HT1080 (cell line): ENCODE measurements at places on chromosomes 5 and 9. TPM values are rescaled to one million over a fixed set of nuclear protein-coding genes. Genes with fewer than 3 reads are reported as not detected.

The GOLM1 gene
- total RNA-seq: 47.3 and 52.5 TPM in 2 replicates

DNA sequence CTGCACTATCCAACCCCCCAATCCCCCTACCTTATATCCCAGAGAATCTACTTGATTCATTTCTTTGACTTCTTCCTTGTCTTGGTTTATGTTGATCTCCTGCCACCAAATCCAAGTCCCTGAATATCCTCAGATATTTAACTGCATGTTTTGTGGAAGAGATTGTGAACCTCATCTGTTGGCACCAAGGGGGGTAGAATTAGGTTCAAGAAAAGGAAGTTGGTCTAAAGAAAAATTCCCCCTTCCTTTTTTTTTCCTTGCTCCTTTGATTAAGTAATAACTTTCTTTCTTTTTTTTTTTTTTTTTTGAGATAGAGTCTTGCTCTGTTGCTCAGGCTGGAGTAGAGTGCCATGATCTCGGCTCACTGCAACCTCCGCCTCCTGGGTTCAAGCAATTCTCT, 526 bp upstream of the CD14 start:
- no peak for DNase-seq

GRCh38 chr5:83090169-83090568, 12.8 kb downstream of the XRCC4 start:
- no peak for DNase-seq

- peak; percentile 49 for DNase-seq
Observed at GRCh38 chr9:22790329-22790728, 343.7 kb downstream of the DMRTA1 start.

DNA sequence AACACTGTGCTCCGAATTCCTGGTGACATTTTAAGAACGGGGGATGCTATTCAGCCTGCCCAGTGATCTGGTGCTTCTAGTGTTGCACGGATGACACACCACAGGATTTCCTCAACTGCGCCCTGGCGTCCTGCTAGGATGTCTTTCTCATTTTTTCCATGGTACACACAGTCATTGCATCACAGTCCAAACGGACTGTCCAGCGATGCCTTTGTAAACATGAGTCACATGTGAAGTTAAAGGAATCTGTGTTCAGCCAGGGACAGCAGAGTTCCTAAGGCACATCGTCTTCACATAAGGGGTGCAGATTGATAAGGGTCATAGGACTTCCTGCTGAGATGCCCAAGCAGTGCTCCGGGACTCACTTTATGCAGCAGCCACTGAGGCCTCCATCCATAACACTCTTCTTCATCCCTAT, 9.3 kb upstream of the PTPN3 start:
- peak; percentile 88 for DNase-seq

GRCh38 chr9:131253891-131254491, 22.3 kb downstream of the FAM78A start:
- DNase-seq: no peak

The FOXI1 gene
- not detected in 2 replicates for total RNA-seq

DNA sequence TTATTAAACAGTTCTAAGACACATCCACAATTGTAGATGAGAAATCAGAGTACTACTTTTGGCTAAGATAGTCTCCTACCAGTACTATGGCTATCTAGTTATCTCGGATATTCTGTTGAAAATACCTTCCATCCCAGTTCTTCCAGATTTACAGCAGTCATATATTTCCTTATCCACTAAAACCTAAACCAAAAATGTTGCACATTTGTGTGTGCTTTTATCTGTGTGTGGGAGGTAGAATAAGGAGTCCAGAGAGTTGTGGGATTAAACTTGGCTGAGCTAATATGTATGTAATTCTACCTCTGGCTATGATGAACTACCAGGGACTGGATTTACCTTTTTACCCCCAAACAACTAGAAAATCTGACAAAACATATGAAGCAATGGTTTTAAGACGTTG, 17.5 kb upstream of the NDUFB6 start:
- DNase-seq: no peak

GRCh38 chr5:67003685-67003934, 193.0 kb downstream of the CD180 start:
- no peak for DNase-seq

The STKLD1 gene
- not detected in 2 replicates for total RNA-seq

The NME5 gene
- not detected in 2 replicates for total RNA-seq

The FAT2 gene
- total RNA-seq: 0.06 and 0.07 TPM in 2 replicates

DNA sequence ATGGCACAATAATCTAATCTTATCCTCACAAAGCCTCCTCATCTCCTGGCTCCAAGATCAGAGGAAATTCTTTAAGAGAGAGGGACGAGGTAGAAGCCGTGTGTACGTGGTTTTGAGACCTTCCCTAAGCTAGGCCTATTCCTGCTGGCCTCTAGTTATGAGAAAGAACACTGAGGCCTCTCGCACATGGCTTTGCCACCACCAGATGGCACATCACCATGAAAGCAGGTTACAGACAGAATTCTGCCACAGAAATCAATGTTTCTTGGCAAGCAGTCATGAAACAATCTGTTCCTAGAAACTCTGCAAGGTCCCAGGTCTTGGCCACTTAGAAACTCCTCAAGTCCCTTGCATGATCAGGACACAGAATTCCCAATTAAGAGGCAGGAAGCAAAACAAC, 268.2 kb upstream of the TAS2R1 start:
- peak; percentile 44 for DNase-seq

DNA sequence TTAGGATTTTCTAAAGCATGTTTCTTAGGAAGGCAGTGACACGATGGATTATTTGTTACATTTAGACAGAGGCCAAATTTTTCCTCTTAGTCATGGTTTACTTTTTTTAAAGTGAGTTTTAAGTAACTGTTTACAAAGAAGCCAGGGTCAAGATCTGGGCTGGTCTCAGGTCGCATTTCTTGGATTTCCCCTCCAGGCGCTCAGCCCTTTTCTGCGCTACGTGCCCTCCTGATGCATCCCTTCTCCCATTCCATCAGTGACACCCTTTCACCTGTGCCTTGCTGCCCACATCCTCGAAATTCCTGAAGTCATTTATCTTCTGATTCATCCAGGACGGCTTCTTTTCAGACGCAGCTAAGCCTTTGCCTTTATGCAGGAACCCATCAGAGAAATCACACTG, 330.3 kb downstream of the IRX1 start:
- no peak for DNase-seq

- DNase-seq: no peak
Observed at GRCh38 chr5:140222416-140222815, 47.4 kb downstream of the CYSTM1 start.

DNA sequence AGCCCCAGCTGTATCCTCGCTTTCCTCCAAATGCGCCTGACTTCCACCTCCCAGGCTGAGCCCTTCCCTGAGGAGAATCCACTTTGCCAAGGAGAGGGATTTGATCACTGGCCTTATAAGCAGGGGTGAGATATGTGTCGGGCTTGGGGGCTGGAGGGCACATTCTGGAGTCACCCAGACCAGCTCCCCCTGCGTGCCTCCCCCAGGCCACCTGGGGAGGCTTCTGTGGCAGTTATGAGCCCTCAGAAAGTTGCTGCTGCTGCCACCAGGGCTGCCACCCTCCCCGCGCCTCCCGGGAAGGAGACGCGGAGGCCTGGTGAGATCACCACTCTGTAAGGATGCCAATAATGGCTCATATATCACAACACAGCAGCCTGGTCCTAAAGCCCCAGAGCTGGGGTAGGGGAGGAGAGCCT, 211.5 kb downstream of the PAPPA start:
- DNase-seq: peak; percentile 71

- no peak for DNase-seq
Observed at GRCh38 chr5:94217216-94217615, 401.2 kb downstream of the KIAA0825 start.

The MYOT gene
- total RNA-seq: not detected in 2 replicates

GRCh38 chr9:91162311-91162710, 199.4 kb downstream of the AUH start:
- DNase-seq: peak; percentile 88

The SMIM33 gene
- total RNA-seq: not detected in 2 replicates

- peak; percentile 55 for DNase-seq
Observed at GRCh38 chr5:84382363-84383295, 2.1 kb downstream of the EDIL3 start.

The ZNF462 gene
- 11.6 and 11.9 TPM in 2 replicates for total RNA-seq

The GDA gene
- not detected in 2 replicates for total RNA-seq

DNA sequence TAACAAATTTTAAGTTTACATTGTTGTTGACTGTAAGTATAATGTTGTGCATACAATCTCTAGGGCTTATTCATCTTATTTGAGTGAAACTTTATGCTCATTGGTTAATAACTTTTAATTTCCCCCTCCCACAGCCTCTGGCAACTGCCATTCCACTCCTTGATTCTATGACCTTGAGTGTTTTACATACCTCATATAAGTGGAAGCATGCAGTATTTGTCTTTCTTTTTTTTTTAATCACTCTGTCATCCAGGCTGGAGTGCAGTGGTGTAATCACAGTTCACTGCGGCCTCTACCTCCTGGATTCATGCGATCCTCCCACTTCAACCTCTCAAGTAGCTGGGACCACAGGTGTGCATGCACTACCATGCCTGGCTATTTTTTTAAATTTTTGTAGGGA, 83.9 kb downstream of the KCTD16 start:
- no peak for DNase-seq

The KDM4C gene
- total RNA-seq: 10.1 and 11.5 TPM in 2 replicates

DNA sequence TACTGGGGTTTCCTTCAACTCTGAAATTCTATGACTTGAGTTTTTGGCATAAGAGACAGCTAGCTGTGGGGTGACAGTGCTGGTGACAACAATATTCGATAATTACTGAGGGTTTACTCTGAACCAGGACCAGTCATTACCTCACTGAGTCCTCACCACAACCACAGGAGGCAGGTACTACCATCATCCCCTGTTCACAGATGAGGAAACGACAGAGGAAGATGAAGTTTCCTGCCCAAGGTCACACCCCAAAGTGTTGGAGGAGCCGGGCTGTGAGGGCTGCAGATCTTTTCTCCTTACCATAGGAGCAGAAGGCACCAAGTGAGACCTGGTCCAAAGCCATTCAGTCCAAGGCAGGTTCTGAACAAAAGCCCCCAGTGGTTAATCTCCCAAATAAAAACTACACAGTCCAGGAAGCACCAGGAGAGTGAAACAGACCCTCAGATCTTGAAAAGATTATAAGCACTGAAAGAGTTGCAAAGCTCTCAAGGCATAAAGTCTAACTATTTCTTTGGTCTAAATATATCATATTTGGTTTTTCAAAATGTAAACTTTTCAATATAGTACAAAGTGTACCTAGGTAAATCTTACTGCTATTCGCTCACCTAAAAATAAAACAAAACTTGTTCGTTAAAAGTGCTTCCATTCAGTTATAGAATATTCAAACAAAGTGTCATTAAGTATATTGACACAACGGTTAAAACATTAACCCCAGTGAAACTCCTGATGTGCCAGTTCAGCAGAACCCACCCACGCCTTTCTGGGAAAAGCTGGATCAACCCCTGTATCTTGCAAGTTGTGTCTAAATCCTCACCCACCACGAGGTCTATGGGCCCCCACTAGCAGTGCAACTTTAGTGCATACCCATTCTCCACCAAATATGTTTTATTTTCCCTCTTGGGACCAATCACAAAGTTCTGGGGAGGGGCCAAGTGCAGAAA, 82.6 kb upstream of the EQTN start:
- no peak for DNase-seq

GRCh38 chr9:23153058-23153457, 673.0 kb downstream of the ELAVL2 start:
- no peak for DNase-seq

The SLC25A46 gene
- 52.5 and 58.7 TPM in 2 replicates for total RNA-seq

The SIT1 gene
- total RNA-seq: not detected in 2 replicates

- no peak for DNase-seq
Observed at GRCh38 chr5:132876020-132876759, 2.7 kb downstream of the LEAP2 start.

The FBP2 gene
- total RNA-seq: not detected in 2 replicates

The HSD17B3 gene
- total RNA-seq: 0.37 TPM in 1 of 2 replicates, not detected in the other

DNA sequence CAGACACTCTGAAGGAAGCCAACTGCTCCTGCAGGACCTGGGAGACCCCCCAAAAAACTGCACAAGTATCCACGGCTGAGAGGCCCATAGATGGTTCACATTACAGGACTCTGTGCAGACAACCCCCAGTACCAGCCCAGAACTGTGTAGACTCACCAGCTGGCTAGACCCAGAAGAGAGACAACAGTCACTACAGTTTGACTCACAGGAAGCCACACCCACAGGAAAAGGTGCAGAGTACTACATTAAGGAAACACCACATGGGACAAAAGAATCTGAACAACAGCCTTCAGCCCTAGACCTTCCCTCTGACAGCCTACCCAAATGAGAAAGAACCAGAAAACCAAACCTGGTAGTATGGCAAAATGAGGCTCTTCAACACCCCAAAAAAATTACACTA, 281.2 kb upstream of the RGMB start:
- DNase-seq: peak; percentile 82

- DNase-seq: no peak
Observed at GRCh38 chr5:81146031-81146430, 87.1 kb upstream of the CKMT2 start.

The SPATA31D4 gene
- not detected in 2 replicates for total RNA-seq

The ENTPD2 gene
- not detected in 2 replicates for total RNA-seq

DNA sequence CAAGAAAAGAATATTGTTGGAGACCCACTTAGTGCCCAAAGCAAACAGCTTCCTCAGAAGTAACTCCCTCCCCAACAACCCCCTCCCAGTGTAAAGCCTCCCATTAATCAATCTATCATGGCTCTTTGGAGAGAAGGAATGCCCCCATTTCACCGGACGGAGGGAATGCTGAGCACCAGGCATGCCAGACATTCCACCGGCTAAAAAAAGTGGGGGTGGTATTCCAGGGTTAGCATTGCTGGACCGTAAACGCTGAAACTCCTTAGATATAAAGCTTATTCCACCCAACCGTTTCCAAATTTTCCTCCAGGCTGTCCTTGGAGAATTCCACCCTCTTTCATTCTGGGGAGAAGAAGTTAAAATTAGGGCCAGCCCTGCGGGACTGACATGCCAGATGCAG, 363 bp upstream of the MAMDC2 start:
- no peak for DNase-seq

The CHMP5 gene
- total RNA-seq: 86.5 and 87.5 TPM in 2 replicates

GRCh38 chr9:82883436-82883835, 179.5 kb downstream of the RASEF start:
- DNase-seq: no peak

DNA sequence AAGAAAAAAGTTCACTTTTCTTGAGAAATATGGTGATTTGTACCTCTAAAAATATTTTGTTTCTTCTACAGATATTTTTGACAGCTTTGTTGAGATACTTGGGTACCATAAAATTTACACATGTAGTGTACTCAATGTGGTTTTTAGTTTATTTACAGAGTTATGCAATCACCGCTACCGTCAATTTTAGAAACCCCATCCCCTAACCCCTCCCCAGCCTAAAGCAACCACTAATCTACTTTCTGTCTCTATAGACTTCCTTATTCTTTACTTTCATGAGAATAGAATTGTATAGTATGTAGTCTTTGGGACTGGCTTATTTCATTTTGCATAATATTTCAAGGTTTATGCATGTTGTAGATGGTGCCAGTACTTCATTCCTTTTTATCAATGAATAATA, 45.0 kb upstream of the TDRD7 start:
- no peak for DNase-seq

GRCh38 chr9:131630205-131630831, 85.0 kb downstream of the PRRT1B start:
- no peak for DNase-seq

DNA sequence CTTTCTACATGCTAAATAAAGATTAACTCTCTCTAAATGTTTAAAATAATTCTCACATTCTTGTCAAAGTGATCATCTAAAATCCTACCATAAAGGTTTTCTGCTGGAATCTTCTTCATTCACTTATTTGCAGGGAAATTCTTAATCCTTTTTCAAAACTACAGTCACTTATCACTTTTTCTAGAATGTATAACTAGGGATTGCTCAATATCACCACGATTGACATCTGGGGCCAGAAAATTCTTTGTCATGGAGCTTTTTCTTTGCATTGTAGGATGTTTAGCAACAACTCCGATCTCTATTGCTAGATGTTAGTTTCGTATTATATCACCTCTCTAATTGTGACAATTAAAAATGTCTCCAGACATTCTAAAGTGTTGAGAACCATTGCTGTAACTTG, 344.9 kb upstream of the PIK3R1 start:
- no peak for DNase-seq
